ENCODE measurements at places on chromosomes 5 and 9.

DNA sequence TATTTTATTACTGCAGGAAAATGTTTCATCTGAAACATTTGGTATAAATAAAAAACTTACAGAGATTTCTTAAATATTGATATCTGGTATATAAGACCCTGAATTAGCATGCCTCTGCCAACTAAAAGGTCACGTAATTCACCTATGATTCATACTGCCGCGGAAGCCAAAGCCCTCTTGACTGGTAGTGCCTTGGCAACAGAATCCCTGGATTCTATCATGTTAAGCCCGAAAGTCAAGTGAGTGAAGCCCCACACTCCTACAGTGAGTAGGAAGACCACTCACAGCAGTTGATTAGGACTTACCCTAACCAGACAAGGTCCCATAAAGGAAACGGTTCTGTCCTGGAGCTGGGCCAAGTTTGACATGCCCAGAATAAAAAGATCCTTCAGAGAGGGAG lies 175.6 kb upstream of the NREP start:
- DNase-seq, result no peak

- no peak for DNase-seq
These were observed 25.9 kb upstream of the MIER3 start for GRCh38 chr5:56977822-56978221.

GRCh38 chr5:169717288-169717687 lies 80.2 kb downstream of the DOCK2 start:
- DNase-seq, result no peak

GRCh38 chr5:93415819-93416218 lies 165.2 kb downstream of the NR2F1-AS1 start:
- no peak for DNase-seq

GRCh38 chr9:122463828-122464632 lies 13.7 kb downstream of the OR1J1 start:
- DNase-seq, result peak; percentile 59

DNA sequence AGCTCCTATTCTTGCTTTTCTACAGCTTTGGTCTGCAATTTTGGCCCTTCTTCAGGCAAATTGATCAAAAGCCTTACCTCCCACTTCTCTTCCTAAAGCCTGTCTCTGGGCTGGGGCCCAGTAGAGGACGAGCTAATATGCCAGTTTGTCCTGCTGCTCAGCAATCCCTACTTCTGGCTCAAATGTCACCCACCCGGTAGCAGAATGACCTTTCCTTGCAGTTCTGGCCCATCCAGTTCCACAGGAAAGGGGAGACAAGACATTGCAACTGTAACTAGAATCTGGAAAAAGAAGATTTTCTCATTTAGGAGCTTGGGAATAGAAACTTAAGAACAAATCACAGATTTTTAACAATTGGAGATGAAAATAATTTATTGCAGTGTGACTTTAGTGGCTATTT lies 261.5 kb downstream of the RAB3C start:
- DNase-seq, result no peak

DNA sequence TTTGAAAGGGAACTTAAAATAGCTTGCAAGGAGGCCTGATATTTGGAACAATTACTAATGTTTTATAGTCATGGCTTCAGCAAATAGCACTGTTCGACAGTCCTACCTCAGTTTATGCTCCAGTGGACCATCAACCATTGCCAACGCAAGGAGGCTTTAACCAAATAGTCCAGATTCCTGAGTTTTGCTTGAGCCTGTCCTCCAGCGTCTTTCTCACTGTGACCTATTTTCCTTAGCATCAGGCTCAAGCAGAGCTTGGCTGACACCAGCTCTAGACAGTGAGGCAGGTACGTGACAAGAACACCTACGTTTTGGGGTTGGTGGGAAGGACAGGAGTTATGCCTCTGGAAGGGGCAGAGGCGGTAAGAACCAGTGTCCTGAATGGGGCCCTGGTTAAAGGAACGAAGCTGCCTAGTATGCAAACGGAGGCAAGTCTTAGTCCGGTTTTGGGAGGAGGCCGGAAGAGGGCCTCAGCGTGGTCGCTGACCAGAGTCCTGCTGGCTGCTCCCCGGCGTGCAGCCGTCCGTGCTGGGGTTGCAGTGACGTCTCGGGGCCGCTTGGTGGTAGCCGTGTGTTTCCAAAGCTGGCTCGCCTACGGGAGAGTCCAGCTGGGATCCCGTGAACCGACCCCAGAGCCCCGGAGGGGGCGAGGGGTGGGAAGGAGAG lies 998 bp upstream of the FGF18 start:
- no peak for DNase-seq

- DNase-seq, result no peak
These were observed 9.7 kb downstream of the LECT2 start for GRCh38 chr5:135944967-135945560.

DNA sequence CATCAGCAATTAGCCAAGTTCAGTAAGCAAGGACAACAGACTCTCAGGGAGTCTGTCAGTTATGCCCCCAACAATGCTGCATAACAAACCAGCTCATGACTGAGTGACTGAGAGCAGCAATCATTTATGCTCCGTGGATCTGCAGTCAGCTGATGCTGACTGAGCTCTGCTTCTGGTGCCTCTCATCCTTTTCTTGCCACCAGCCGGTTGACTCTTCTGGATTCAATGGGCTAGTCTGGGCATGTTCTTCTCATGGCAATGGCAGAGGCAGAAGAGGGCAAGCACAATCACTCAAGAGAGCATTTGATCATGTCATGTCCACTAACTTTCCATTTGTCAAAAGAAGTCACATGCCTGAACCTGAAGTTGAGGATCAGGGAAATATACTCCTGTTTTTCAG lies 157.0 kb upstream of the NTRK2 start:
- no peak for DNase-seq

DNA sequence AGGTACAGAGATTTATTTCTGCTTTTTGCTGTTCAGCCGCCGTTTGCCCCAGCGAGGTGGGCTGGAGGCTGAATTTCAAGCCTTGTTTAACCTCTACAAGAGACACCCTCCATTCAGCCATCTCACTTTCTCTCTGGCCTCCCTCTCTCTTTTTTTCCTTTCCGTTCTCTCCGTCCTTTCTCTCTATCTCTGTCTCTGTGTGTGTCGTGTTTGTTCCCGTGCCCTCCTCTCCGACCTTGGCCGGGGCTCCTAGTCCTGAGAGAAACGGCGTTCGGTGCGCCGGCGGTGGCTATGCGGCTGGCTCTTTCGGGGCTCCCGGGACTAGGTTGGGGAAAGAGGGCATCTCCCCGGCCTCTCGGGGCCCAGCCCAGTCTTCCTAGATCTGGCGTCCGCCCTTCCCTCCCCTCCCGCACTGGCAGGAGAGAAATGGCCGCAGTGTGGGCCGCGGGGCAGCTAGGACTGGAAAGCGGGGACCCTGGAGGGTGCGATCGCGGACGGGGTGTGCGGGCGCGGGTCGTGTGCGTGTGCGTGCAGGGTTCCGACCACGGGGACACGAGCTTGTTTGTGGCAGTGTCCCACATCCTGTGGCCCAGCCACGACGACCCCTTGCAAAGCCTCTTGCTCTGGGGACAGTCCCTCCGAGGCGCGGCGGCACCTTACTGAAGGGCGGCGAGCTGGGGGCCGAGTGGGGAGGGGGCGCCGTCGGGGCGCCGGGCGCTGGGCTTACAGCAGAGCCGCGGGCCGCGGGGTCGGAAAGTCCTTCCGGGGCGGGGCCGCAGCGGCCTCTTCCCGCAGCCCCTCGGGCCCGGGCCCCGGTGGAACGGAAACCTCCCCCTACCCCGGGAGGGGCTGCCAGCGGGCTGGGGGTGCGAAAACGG lies 5.7 kb downstream of the LHX2 start:
- DNase-seq, result no peak

DNA sequence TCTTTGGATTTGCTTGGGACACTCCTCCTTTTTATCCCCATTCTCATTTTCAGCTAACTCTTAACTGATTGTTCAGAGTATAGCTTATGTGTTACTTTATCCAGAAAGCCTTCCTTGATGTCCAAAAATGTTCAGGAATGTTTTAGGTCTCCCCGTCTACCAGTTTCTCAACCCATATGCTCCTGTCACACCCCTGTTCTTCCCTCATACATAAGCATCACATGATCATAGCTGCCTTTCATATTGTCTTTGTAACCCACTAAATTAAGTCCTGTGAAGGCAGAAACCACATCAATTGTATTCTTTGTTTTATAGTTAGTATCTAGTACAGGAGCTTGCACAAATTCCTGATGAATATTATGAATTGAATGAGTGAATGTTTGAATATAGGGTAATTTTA lies 321.9 kb upstream of the ACTBL2 start:
- no peak for DNase-seq

DNA sequence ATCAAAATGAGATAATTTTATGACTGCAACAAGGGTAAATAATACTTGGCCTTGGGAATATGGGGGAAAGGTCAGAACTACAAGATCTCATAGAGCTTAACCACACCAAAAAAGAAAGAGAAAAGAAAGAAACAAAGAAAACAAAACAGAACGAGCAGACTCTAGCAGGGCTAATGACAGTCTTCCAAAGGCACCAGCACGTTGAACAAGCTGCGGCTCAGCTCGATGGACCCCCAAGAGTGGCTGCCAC lies 689 bp downstream of the AK3 start:
- DNase-seq, result no peak

- no peak for DNase-seq
These were observed 155.1 kb downstream of the ARSB start for GRCh38 chr5:78829811-78830527.

DNA sequence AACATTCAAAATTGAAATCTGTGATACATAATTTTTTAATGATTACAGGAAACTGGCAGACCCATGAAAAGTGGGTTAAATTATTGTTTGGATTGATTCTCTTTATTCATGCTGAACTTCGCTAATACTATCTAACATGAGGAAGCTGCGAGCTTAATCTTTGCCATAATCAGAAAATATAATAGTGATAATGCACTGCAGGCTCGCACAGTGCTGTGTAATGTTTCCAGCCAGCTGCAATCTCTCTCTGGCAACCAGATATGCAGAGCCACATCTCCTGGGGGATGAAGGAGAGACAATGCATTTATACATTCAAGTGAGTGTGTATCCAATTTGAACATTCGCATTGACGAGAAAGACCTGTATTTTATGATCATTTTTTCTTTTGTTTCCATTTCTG lies 669.7 kb upstream of the RGMB start:
- DNase-seq, result no peak

GRCh38 chr5:96657068-96657467 lies 5.1 kb upstream of the CAST start:
- no peak for DNase-seq

DNA sequence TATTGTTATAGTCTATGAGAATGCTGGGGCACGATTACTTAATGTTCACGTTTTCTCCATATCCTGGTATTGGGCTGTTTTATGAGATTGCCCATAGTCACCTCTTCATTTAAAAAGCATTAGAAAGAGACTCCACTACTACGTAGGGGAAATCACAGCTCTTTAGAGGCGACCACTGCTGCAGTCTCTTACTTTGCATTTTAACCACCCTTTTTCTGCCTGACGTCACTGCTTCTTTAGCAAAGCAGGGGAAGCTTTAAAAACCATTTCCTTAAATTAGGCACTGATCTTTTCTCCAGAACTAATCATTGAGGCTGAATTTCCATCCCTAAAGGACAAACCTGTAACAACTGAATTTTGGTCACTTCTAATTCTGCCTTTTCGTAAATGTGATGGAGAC lies 38.9 kb downstream of the ZNF608 start:
- DNase-seq, result no peak

DNA sequence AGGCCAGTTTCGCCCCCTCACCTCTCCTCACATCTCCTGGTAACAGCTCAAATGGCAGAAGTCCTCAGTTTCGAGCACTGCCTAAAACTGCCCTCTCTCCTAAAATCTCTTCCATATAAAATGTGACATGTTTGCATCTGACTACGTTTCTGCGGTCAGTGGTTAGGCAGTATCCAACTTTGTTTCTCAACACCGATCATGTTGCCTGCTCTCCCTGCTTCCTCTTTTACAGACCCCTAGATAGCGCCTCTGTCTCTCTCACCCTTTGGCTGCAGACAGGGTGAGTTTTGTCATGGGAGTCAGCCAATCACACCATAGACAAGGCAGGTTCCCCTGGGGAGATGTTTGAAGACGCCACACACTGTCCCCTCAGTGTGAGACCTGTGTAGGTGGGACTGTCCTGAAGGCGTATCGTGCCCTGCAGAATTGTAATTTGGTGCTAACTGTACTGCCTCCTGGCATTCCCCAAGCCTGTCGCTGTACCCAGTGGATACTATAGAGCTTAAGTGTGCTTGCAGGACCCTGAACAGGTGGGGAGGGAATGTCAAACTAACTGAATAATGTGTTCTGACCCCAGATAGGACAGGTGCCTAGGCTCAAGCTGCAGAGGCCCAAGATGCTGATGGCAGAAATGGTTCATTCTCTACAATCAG lies 1.1 kb downstream of the HEXB start:
- no peak for DNase-seq

DNA sequence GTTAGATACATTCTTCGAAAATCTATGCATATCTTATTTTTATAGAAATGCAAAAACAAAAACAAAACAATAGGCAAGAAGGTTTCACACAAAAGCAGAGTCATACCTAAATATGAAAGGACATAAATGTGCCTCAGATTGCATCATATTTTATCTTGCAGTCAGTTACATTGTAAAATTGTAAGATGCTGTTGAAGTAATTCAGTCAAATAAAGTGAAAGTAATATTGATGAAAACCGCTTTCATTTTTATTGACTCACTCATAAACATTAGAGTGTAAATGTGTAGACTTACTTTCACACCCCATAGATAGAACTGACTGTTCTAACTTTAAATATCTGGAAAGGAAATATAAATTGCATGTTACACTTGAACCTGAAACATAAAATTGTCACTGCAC lies 931.5 kb upstream of the NUDT12 start:
- DNase-seq, result no peak

GRCh38 chr5:173790177-173790719 lies 97.9 kb upstream of the CPEB4 start:
- DNase-seq, result no peak

DNA sequence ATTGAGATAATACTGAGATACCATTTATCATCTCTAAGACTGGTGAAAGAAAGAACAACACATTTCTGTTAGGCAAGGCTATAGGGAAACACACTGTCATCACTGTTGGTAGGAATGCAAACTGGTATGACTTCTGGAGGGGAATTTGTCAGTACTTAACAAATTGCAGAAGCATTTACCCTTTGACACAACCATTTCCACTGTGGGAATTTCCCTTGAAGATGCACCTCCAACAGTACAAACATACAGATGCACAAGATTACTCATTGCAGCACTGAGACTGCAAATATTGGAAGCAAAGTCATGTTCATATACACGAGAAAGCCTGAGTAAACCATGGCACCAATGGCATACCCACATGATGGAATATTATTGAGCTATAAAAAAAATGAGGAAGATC lies 17.6 kb downstream of the GM2A start:
- DNase-seq, result peak; percentile 66

- DNase-seq, result no peak
These were observed 459.8 kb downstream of the ARHGEF28 start for GRCh38 chr5:74085782-74086181.
